AG10803 (cell line): ENCODE measurements at places on chromosomes 5 and 9.

- no peak for DNase-seq
These were observed 31.8 kb downstream of the CCNJL start for GRCh38 chr5:160280384-160281095.

DNA sequence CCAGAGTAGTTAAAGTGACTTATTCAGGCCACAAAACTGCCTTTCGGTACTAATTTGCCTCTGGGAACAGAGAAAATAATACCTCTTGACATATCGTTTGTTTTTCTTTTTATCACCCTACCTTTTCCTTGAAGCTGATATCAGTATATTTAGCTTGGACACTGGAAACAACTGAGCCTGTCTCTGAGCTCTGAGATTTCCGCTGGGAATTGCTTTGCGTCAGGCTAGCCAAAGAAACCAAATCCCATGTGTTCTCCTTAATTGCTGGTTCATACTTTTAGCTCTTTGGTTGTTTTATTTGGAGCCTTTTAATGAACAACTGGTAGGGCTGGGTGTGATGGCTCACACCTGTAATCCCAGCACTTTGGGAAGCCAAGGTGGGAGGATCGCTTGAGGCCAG is 30.3 kb upstream of the SNAPC3 start:
- DNase-seq, result no peak

DNA sequence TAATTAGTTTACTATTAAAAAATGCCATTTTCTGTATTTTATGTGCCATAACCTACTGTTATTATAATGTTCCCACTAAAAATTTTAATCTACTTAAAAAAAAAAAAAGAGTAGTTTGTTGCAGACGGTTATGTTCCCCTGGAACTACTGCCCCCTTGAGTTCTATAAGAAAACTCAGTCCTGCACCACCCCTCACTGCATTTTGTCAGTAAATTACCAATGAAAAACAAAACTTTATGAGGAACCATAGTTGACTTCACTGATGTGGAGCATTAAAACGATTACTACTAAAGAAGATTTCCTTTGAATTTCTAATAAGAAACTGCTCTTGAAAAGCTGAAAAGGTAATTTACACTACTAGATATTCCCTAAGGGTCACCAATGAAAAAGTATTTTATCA is 288.7 kb downstream of the FBXL17 start:
- peak; percentile 47 for DNase-seq

DNA sequence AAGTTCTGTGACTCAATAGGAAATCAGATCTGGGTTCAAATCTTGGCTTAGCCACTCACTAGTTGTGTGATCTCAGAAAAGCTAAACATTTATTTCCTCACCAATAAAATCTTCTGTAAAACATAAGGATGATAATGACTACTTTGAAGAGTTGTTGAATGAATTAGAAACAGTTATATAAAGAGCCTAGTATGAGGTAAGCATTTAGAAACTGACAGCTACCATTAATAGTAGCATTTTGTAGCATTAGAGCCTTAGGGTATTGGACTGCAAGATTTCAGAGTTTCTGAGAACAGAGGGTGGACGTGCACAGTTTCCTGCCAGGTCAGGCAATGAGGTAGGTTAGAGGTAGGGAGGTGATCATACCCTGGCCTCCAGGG is 293.2 kb downstream of the CWC27 start:
- DNase-seq, result no peak

DNA sequence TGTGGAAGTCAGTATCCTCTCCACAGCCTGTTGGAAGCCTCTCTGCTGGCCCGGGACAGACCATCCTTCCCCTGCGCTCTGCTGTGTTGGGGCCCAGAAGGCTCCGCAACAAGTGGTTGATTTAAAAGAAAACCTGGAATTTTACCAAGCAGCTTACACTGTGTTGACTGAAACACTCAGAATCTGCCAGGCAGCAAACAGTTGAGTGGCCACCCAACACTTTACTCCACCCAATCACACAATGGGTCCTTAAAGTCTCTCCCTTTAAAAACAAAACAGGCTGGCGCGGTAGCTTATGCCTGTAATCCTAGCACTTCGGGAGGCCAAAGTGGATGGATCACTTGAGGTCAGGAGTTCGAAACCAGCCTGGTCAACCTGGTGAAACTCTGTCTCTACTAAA is 28.0 kb upstream of the DMRT3 start:
- no peak for DNase-seq

- no peak for DNase-seq
These were observed 28.6 kb upstream of the SLC6A19 start for GRCh38 chr5:1172670-1173404.

- peak; percentile 93 for DNase-seq
These were observed at the start of gene RPS14 for GRCh38 chr5:150449517-150450339. Gene RPS14 (minus strand): TSS chr5:150449739. CDS start chr5:150447733, 2,006 bp downstream.

DNA sequence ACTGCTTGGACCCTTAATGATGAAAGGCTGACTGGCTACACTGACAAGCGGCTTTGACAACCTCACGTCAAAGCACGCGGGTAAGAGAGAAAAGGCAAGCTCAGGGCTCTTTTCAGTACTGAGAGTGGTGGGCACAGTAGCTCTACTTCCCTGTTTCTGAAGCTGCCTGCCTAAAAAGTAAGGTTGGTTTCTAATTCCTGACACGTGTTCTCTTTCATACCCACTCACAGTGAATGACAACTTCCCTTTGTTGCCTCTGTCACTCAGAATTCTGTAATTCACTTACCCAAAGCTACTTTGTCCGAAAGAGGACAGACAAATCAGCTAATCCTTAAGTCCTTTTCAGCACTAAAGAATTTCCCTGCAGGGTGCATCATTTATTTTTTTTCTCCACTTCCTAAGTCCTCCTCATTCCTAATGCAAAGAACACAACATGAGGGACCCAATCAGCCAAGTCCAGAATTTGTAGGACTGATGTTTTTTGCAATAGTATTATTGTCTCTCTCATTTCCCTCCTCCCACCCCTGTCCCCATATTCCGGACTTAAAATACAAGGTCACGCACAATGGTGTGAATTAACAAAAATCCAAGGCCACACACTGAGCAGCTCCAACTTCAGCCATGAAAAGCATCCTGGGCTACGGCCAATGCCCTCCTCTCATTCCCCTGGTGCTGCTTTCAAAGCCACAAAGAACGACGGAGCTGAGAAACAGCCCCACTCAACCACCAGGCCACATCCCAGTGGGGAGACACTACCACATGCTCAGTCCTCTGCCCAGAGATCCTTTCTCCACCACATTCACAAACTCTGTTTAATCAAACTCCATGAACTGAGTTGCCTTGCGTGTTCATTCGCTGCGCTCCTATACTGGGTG is 221.0 kb downstream of the TSSK1B start:
- DNase-seq, result no peak

DNA sequence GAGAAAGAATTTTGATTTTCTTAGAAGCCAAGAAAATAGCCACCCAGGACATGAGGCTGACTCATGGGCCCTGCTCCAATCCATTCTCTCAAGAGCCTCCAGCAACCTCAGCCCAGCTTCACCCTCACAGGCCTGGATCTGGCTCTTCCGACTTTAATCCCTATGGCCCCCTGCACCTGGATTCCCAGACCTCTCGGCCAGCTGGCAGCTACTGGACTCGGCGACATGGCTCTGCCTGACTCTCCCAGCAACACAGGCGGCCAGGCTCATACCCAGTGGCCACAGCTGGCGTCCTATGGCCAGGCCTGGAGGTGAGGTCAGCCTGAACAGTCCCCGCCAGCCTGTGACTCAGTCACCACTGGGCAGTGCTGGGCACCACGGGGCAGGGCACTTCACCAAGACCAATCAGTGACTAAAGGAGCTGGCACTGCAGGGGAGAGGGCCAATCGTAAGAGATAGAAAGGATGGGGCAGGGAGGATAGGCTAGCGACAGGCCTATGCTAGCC is 6.2 kb upstream of the PDLIM4 start:
- DNase-seq, result no peak

- no peak for DNase-seq
These were observed 93.7 kb upstream of the SIMC1 start for GRCh38 chr5:176144508-176144907.

DNA sequence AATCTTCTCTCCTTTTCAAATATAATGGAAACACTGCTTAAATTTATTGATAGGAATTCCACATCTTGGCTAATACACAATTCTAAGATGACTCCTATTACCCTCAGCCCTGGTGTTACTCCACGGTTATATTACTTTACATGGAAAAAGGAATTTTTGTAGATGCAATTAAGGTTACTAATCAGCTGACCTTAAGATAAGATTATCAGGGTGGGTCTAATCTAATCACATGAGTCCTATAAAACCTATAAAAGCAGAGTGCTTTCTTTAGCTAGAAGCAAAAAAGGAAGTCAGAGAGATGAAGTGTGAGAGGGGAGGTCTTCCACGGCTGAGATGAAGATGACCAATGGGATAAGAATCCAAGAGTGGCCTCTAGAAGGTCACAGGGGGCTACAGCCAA is 268.6 kb downstream of the PDE4D start:
- DNase-seq, result no peak
